ENCODE measurements at places on chromosomes 6 and 20. TPM values are rescaled to one million over a fixed set of nuclear protein-coding genes. Genes with fewer than 3 reads are reported as not detected.

- no peak for DNase-seq
These were observed 61.7 kb downstream of the RIPOR3 start for GRCh38 chr20:50629670-50630045.

DNA sequence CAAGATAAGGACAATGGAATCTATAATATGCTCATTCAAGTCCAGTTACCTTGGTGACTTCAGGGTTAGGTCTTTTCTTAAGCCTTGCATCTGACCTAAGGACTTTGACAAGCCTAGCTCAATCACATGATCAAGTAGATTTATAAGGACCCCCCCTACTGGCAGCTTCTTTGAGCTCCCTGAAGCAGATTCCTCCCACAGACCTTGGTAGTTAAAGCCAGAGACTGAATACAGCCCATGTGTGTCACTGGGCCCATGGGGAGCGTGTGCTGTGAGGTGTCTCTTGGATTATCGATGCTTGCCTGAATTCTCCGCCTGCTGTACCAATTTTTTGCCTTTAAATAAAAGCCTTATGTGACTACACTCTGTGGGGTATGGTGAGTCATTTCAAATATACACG is 372.7 kb upstream of the RGS17 start:
- DNase-seq = peak; percentile 51

DNA sequence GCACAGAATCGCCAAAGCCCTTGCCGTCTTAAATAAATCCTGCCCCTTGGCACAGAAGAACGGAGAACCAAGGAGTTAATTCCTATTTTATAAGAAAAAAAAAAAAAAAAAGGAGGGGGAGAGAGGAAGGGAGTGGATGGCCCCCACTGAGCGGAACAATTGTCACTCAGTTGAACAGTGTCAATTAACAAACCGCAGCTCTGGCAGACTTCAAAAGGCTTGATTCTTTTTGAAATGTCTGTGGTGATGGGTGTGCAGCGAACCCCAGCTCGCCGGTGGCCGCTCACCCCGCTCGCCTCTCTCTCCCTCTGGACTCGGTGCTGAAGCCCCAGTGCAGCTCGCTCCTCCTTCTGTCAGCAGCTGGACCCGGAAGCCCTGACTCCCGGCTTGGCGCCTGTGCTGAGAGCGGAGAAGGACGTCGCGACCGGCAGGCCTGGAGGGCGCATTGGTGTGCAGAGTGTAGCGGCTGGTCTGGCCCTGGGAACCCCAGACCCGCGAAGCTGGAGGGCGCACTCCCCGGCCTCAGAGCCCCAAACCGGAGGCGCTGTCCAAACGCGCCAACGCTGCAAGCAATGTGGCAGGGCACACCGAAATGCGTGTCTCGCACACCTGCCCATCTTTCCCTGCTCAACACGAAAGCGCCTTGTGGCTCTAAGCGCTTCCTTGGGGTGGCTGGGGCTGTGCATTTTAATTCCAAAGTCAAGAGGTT is 3.4 kb downstream of the LINC00237 start:
- peak; percentile 82 for DNase-seq

GRCh38 chr6:139373928-139374356 is 506 bp downstream of the CITED2 start:
- no peak for DNase-seq

DNA sequence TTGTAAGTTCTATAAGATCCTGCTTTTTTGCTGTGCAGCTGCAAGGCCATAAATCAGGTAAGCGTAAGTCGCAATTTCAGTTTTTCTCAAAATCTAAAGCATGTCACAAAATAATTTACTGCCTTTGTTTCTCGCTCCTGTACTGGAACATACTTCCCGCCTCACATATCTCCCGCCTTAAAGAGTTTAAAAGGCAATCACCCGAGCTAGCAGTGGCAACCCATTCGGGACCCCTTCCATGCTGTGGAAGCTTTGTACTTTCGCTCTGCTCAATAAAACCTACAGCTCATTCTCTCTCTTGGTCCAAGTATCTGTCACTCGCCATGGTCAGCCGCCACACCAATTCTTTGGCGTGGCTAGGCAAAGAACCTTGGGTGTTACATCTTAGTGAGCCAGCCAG is 34.0 kb downstream of the CEP85L start:
- DNase-seq = no peak

VSX1 gene
- total RNA-seq = not detected

ZMYND8 gene
- total RNA-seq = 59.0 TPM

ELOVL4 gene
- total RNA-seq = 17.2 TPM
